ENCODE measurements at places on chromosomes 5 and 9.

DNA sequence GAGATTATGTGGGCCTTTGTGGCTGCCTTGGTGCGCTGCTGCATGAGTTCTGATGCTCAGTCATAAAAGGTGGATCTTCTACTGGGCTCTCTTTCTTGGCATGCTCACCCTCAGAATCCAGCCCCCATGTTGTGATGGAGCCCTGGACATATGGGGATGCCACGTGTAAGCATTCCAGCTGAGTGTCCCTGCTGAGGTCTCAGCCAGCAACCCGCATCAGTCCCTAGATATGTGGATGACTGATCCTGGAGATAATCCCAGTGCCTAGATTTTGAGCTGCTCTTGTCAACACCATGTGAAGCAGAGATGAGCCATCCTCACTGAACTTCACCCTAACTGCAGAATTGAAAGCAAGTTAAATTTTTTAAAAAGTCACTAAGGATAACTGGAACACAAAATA, 390.1 kb downstream of the DMRT2 start:
- DNase-seq: no peak

DNA sequence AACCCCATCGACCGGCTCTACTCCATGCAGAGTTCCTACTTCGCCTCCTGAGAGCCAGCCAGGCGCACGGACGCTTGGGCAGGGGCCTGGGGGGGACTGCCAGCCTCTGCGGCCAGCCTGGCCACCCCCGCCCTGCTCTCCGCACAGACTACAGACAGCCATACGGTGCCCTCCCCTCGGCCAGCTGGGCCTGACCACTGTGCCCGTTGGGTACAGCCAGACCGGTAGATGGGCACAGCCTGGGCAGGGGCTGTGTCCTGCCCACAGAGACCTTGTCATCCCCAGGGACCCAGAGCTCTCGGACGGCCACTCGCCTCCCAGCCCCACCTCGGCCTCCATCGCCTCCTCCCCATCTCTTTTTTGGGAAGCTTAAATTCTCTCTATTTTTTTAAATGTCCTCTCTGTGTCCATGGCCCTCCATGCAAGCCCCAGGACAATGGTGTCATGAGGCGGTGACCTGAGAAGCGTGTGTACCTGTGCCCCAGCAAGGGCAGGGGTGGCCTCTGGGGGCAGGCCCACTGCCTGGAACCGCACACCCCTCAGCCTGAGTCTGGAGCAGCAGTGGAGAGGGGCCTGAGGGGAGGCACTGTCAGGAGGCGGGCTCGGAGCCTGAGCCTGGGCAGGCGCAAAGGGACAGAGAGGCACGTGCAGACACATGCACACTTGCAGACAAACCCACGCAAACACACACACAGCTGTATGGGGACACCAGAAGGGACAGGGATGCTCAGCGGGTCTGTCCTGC, 82.8 kb downstream of the LMX1B start:
- no peak for DNase-seq

- no peak for DNase-seq
These were observed 29.0 kb upstream of the FCN1 start for GRCh38 chr9:134946663-134947062.

DNA sequence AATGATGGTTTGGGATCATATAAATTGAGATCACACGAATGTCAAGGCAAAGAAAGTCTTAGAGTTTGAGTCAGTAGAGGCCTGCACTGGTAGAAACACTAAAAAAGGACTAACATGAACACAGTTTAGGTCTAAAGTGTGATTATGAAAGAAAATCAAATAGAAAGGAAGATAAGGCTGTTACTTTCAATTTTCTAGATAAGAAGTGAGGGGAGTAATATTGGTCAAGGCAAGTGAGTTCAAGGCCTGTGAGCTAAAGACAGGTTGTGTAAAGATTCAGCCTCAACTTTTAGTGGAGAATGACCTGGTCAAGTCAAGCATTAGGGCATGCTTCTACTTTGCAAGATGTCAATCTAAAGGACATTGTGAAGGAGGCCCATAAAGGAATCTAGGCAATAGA, 19.0 kb downstream of the VLDLR start:
- no peak for DNase-seq

DNA sequence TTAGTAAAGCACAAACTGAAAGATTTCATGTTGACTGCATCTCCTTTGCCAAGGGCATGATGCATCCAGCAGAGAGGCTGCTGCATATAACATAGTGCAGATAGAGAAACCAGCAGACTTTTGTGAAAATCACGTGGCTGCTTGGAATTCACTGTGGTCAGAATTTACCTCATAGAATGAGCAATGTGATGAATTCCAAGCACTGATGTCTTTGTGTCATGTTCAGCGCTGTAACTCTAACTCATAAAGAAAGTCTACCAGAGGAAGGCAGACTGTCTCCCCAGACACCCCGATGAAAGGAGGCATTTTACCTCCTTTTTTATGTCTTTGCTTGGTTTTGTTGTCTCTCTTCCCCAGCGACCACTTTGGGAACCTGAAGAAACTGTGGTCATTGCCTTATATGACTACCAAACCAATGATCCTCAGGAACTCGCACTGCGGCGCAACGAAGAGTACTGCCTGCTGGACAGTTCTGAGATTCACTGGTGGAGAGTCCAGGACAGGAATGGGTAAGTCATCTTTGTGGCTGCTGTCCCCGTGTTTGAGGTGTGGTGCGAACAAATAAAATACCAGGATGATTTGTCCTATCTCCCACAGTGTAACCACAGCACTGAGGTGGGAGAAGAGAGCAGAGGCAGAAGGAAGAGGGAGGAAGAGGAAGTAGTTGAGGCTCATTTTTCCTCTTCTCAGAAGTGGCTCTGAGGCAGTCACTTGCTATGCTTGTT, 42.0 kb downstream of the ITK start:
- DNase-seq: no peak

GRCh38 chr5:149280802-149281201, 9.1 kb downstream of the AFAP1L1 start:
- DNase-seq: no peak

GRCh38 chr9:115254287-115255180, 136.6 kb upstream of the TNC start:
- DNase-seq: no peak

All from NCI-H187 treated with DMSO at 0.1 percent for 48 hours (cell line).